SHP77 (cell line): ENCODE measurements at places on chromosomes 11 and 22.

DNA sequence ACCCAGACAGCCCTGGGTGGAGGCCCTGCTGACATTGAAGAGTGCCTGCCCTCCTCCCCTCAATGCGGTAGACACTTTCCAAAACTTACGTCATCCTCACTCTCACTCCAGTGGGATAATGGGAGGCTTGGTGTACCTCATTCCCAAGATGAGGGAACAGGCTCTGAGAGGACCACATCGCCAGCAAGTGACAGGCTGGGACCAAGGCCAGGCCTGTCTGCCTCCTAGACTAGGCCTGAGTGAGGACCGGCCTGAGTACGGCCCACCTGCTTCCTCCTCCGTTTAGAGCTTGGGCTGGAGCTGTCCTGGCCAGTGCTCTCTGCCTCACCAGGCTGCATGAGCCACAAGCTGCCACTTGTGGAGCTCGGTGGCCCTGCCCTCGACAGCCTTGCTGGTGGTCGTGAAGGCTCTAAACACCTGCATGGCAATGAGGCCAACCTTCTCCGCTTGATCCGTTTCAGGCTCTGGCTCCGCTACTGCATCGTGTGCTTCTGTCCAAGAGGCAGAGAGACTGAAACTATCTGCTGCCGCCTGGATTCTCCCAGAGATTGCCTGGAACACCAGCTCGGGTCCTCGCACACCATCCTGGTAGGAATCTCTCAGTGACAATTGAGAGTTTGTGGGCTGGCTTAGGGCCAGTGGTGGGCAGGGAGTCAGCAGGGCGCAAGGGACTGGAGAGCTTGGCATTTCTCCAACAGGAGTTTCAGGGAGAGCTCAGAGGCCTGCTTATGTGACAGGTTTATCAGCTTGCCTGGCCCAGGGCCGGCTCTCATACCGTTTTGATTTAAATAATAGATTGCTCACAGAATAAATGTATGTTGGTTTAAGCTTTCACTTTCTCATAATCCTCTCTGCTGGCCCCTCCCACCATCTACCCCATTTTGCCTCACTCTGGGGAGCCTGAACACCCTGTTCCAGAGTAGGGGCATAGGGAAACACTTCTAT lies 9.4 kb downstream of the LRRC75B start:
- peak; percentile 63 for DNase-seq

- no peak for DNase-seq
These were observed 3.8 kb downstream of the TBC1D10C start for GRCh38 chr11:67407688-67408163.

GRCh38 chr11:115170133-115170815 lies 333.9 kb downstream of the CADM1 start:
- DNase-seq = no peak

GRCh38 chr11:26860091-26860780 lies 133.7 kb upstream of the FIBIN start:
- DNase-seq = no peak

DNA sequence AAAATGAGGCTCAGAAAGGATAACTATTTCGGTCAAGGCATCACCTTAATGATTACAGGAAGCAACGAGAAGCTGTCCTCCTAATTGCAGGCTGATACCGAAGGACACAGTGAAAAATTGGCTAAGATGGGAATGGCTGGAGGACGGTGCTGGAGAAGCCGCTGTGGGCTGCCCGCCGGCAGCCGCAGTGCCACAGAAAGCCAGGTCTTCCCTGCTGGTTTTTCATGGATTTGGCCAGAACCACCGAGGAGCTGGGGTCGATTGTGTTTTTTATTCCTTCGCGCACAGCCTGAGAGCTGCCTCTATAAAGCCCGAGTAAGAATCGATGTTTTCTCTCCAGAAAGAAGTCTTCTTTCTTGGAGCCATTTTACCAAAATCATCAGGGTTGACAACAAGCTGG lies 1484.2 kb downstream of the BRD1 start:
- DNase-seq = no peak

- no peak for DNase-seq
These were observed 15.2 kb upstream of the BBOX1 start for GRCh38 chr11:27025312-27025955.

DNA sequence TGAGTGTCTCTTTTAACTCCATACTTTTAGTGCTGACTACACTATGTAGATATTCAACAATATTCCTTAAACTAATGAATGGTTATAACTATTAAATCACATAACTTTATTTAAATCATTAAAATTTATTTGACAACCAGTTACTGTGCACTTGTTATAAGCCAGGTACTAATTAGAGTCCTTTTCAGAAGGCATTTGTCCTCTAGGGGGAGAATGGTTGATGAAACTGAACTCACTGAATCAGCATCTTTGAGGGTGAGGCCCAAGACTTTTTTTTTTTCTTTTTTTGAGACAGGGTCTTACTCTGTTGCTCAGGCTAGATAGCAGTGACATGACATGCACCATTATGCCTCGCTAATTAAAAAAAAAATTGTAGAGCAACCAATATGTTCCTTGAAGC lies 515.6 kb upstream of the CCDC90B start:
- DNase-seq = no peak

- no peak for DNase-seq
These were observed 7.5 kb upstream of the NAALADL1 start for GRCh38 chr11:65065851-65066250.

DNA sequence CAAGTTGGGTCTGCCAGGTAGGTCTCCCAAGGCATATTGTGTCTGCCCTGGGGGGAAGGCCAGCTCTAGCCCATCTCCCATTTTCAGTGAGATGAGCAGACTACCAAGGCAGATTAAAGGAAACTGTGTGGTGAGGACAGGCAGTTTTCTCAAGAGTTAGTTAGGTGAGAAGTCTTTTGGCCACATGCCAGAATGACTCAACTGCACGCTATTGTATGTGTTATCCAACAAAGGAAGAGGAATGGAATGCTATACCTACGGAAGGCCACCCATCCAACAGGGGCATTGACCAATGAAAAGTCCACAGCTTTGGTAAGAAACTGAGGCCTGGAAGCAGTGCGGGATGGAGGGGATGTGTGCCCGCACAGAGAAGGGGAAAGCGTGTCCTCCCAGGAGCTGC lies 941.7 kb downstream of the NTM start:
- DNase-seq = no peak

DNA sequence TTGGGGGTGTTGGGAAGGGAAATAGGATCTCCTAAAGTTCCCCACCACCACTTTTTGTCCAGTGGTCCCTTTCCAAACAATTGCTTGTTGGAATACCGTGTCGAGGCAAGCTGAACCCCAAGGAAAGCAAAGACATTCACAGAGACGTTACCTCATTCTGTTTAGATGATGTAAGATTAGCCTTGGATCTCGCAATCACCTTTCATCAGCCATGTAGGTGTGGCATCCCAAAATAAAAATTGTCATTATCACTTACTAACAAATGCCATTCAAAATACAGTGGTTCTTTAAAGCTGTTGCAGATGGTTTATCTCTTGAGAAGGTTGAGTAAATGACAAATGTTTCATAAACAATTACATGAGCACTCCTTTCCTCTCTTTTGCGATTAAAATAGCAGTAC lies 86.5 kb upstream of the SLC25A18 start:
- no peak for DNase-seq

- DNase-seq = no peak
These were observed 3.5 kb downstream of the ZDHHC24 start for GRCh38 chr11:66542362-66542761.

DNA sequence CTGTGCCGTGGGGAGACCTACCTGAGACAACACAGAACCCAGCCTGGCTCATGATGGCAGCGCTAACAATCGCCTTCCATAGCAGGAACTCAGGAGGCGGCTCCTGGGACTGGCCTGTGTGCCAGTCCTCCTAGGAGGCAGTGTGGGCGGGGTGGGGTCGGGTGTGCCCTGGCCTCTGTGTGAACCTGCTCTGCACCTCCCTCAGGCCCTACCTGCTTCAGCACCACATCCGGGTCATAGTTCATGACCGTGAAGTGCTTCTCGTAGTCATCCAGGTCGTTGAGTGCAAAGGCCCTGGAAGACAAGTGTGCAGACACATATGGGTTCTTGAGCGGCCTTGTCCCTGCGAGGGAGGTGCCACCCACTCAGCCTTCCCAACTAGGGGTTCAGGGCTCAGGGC lies 15.3 kb downstream of the TTLL12 start:
- DNase-seq = no peak

GRCh38 chr11:43992834-43993637 lies 50.6 kb downstream of the C11orf96 start:
- peak; percentile 28 for DNase-seq

GRCh38 chr11:70527429-70528045 lies 129.2 kb downstream of the CTTN start:
- DNase-seq = no peak

DNA sequence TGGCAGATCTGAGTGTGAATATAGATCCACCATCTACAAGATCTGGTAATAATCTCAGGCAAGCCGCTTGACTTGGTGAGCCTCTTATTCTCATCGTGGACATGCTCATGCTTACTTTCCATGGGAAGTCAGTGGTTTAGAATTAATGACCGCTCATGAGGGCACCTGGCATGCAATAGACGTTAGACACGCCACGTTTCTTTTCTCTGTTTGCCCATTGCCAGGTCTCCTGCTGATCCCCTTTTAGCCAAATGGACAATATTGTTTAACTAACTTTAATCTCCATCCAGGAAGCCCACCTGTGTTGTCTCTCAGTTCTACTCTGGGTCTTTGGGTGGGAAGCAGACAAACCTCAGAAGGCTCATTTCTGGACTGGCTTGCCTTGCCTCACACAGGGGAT lies 439.1 kb downstream of the ETS1 start:
- DNase-seq = no peak

- no peak for DNase-seq
These were observed 1.4 kb upstream of the MOB2 start for GRCh38 chr11:1487851-1488574.

DNA sequence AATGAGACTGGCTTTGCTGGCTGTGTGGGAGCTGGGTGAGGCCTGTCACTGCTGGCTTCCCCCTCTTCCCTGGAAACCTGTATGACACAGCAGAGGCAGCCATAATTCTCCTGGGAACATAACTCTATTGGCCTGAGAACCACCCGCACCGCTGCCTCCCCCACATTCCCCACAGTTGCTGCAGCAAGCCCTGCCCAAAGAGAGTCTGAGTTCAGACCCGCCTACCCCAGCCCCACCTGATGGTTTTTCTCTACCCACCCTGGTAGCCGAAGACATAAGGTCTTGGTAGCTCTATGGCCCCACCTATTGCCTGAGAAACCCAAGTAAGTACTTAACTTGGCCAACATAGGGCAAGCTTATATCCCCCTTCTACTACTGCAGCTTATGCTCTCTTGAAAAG lies 174.8 kb downstream of the C11orf91 start:
- no peak for DNase-seq

DNA sequence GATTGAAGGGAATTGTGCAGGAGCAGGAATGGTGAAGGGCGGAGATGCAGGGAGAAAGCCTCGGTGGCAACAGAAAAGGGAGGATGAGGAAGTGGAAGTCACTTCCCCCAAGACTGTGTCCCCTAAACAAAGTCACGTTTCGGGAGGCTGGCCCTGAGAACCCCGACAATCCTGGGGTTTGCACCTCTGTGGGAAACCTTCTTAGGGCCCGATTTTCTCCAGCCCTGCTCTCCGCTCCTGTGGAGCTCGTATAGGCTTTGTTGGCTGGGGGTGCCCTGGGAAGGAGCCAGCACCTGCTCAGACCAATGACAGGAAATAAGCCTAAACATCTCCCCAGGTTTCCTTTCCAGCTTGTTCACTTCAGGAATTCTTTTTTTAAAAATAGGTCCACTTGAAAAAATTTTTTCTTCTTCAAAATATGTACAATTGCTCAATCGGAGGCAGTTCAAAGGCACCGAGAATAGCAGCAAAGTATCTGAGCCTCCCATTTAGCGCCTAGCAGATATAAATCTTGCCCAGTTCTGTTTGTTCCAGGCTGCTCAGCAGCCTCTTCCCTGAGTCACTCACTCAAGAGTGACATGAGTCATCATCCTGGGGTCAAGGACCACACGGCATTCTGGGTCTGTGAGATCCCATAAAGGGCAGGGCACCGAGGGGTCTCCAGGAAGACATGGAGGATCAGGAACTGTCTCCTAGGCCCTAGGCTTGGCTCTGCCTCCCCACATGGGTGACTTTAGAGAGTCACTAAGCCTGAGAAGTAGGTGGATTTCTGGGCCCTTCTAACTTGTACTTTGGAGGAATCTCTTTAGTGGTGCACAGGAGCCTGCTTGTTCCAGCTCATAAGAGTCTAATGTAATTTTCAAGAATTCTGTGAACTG lies 34.0 kb downstream of the IRAG1 start:
- no peak for DNase-seq

DNA sequence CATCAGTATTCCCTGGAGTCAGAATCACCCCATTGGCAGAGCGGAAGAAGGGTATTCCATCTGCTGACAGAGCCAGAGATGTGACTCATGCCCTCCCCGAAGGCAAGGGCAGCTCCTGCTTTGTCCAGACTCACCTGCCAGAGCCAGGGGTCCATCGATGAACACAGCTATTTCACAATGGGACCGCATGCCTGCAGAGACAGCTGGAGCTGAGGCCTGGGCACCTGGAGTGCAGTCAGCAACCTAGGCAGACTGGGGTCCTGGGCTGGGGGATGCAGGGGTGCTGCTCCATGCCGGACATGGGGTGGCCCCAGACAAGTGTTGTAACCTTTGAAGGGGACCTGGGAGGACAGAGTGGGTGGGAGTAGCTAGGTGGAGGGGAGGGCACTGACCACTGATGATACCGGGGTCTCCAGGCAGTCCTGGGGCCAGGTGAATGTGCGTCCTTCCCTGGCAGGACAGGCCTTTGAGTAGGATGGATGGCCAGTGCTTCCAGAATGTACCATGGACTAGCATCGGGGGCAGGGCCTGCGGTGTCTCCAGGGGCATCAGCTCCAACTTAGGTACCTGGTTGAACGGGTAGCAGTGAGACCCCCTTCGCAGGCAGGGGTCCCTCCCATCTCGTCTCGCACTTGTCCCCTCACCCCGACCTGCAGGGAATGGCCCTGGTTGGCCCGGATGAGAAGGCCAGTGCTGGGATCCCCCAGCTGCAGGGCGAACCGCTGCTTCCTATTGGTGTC lies 1.7 kb downstream of the TRPT1 start:
- DNase-seq = no peak

DNA sequence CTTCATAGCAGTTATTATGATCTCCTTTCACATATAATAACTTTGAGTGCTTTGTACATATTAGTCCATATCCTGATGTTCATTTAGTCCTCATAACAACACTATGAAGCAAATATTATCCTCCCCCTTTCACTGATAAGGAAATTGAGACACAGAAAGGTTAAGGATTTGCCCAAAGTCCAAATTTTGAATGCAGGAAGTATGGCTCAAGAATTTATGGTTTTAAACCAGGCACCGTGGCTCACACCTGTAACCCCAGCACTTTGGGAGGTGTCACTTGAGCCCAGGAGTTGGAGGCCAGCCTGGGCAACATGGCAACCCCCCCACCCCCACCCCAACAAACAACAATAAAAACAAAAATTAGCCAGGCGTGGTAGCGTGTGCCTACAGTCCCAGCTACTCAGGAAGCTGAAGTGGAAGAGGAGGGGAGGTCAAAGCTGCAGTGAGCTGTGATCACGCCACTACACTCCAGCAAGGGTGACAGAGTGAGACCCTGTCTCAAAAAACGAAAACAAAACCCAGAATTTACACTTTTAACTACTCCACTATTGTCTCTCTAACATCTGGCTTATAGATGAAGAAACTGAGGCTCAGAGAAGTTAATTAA lies 8.6 kb downstream of the CCDC34 start:
- no peak for DNase-seq

GRCh38 chr22:30609260-30610185 lies 2.5 kb downstream of the TCN2 start:
- no peak for DNase-seq
